ENCODE measurements at places on chromosomes 3 and 15. TPM values are rescaled to one million over a fixed set of nuclear protein-coding genes. Genes with fewer than 3 reads are reported as not detected.

- no peaks in the 10 kb centered on the region for H3K27me3 ChIP-seq
- H3K4me3 ChIP-seq = no peak overlapping the region
- H3K27ac ChIP-seq = peak overlapping the region; percentile 90
Observed at GRCh38 chr3:172321035-172321434, 127.2 kb downstream of the GHSR start.

DNA sequence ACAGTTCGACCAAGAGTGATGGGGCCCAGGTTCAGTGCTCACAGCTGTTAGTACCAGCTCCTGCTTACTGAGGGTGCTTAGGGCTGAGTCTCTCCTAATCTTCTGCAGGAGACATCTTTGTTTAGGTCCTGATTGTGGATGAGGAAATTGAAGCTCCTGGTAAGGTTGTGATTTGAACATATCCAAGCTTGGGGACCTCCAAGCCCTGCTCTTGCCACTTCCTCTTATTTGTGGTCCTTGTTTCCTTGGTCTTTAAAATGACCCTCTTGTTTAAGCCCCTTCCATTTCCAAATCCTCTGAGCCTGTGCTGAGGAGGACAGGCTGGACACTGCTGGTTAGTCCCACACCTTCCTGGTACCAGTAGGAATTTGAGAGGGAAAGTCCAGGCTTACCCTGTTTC is 87.0 kb downstream of the EEFSEC start:
- no peak overlapping the region for H3K4me3 ChIP-seq
- H3K27ac ChIP-seq = no peak overlapping the region
- H3K36me3 ChIP-seq = no peaks in the 10 kb centered on the region
- no peaks in the 10 kb centered on the region for H3K27me3 ChIP-seq
- no peaks in the 10 kb centered on the region for H3K4me1 ChIP-seq

- no peak overlapping the region for H3K27ac ChIP-seq
- H3K27me3 ChIP-seq = no peaks in the 10 kb centered on the region
- DNase-seq = peak; percentile 26
Observed at GRCh38 chr15:92788196-92788595, 111.9 kb upstream of the CHD2 start.

DNA sequence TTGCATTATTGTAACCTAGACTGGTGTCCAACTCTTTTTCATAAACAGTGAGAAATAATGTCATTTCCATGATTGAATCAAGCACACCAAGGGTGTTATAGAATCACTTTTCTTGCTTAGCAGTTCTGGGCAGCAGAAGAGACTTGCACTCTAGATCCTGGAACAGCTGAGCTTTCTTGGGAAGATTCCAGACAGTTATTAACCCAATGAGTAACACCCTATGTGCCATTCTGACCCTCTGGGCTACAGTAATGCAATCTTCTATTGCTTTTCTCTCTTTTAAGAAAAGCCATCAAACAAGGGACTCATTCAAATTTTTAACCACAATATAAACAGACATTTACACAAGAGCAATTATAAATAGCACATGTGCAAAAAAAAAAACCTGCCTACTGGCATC is 39.3 kb upstream of the USP3 start:
- DNase-seq = no peak
- H3K27ac ChIP-seq = no peak overlapping the region
- no peaks in the 10 kb centered on the region for H3K4me1 ChIP-seq
- no peaks in the 10 kb centered on the region for H3K27me3 ChIP-seq
- H3K4me3 ChIP-seq = no peak overlapping the region
- no peaks in the 10 kb centered on the region for H3K36me3 ChIP-seq

GRCh38 chr3:182608832-182609231 is 184.5 kb upstream of the ATP11B start:
- H3K27ac ChIP-seq = no peak overlapping the region
- no peak overlapping the region for H3K4me3 ChIP-seq
- H3K36me3 ChIP-seq = no peaks in the 10 kb centered on the region
- DNase-seq = no peak

GRCh38 chr15:57640930-57641682 is 49.4 kb downstream of the MYZAP start:
- no peak overlapping the region for H3K4me3 ChIP-seq
- DNase-seq = no peak
- no peaks in the 10 kb centered on the region for H3K27me3 ChIP-seq
- peaks cover 80% of the 10 kb centered on the region for H3K36me3 ChIP-seq
- no peak overlapping the region for H3K27ac ChIP-seq

Gene CD200
- total RNA-seq = 5.7 TPM

Gene CDHR4
- total RNA-seq = not detected

Gene LSAMP
- total RNA-seq = 2.1 TPM

Gene CYP8B1
- not detected for total RNA-seq

Gene RYR3
- 0.11 TPM for total RNA-seq

Gene GRAMD1C
- 3.0 TPM for total RNA-seq

All from right atrium auricular region (tissue), 2 donors.